ENCODE measurements at places on chromosomes 3 and 15.

- DNase-seq = no peak
These were observed 98.1 kb upstream of the CLSTN2 start for GRCh38 chr3:139836698-139837464.

GRCh38 chr3:71492566-71492965 is 91.0 kb downstream of the FOXP1 start:
- no peak for DNase-seq

- DNase-seq = peak; percentile 78
These were observed 1.1 kb downstream of the DIPK2A start for GRCh38 chr3:143972505-143973258.

DNA sequence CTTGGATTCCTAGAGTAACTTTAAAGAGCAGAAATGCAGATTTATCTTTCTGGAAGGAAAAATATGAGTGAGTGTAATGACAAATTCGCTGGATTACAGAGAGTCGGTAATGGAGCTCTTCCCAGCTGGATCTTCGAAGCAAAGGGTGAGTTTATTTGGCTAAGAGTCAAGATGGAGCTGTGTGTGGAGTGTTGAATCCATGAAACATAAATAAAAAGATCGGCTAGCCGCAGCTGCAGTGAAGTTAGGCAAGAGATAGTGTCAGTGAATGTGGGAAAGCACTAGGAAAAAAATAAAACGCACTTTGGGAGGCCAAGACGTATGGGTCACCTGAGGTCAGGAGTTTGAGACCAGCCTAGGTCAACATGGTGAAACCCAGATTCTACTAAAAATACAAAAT is 10.3 kb downstream of the NAALADL2 start:
- no peak for DNase-seq

DNA sequence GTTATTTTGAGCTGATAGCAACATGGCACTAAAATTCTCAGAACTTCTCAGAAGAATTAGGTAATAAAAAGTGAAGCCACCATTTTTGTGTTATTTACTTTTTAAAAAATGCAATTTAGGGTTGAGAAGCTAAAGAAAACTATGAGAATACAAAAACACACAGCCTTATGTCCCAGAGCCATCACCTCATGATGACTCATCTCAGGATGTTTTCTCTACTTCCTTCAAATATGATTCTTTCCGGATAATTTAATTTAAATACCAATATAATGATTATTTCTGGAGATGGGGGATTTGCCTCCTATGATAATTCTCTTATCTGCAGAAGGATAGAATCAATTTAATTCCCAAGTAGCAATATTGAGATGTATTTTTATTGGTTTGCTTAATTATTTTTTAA is 105.6 kb upstream of the BFSP2 start:
- DNase-seq = no peak

DNA sequence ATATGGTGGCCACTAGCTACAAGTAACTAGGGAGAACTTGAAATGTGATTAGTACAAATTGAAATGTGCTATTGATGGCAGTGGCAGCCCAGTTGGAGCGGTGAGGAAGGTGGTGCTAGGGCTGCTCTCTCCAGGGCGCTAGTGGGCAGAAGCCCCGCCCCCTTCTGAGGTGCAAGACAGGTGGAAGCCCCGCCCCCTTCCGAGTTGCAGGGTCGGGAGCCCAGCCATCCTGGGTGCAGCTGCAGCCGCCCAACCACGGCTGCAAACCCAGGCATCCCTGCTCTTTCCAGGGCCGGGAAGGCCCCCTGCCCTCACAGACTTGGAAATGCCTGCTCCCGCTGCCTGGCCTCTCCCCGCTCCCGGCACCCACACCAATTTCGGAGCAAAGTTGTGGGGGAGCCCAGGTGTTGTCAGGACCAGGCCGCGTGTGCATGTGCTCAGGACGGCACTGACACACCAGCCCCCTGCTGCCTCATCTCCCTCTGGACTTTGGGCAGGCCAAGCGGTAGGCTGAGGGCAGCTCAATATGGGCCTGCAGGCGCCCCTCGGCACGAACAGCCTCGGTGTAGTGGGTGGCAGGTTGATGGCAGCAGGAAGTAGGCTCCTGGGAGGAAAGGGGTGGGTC is 10.0 kb downstream of the ATR start:
- no peak for DNase-seq

- DNase-seq = no peak
These were observed 797 bp downstream of the MAP3K13 start for GRCh38 chr3:185363662-185364203.

- no peak for DNase-seq
These were observed 48.8 kb downstream of the GLB1 start for GRCh38 chr3:33047842-33048834.

Measured in hippocampal formation (tissue), 2 donors.